Stimulated activated CD4-positive, alpha-beta T cell treated with anti-CD3 and anti-CD28 coated beads, Interleukin-2, amount 100 ng/mL, for 24 hours (primary cell): ENCODE measurements at places on chromosomes 4 and X.

DNA sequence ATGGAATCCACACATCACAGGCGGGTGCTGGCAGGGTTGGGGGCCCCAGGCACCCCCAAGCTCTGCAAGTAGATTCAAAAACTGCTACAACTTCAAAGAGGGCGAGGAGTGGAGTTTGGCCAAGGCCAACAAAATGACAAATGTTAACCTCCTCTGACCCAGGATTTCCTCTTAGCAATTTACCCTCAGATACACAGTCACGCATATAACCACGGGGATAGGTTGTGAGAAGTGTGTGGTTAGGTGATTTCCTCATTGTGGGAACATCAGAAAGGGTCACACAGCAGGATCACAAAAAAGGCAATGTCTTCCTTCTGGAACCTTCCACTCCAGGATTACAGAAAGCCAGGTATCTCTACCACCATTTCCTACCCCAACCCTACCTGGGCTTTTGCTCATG lies 62.4 kb downstream of the C4orf50 start:
- no peak for DNase-seq

- DNase-seq, result no peak
Observed at GRCh38 chr4:140529434-140529833, 5.5 kb downstream of the ELMOD2 start.

DNA sequence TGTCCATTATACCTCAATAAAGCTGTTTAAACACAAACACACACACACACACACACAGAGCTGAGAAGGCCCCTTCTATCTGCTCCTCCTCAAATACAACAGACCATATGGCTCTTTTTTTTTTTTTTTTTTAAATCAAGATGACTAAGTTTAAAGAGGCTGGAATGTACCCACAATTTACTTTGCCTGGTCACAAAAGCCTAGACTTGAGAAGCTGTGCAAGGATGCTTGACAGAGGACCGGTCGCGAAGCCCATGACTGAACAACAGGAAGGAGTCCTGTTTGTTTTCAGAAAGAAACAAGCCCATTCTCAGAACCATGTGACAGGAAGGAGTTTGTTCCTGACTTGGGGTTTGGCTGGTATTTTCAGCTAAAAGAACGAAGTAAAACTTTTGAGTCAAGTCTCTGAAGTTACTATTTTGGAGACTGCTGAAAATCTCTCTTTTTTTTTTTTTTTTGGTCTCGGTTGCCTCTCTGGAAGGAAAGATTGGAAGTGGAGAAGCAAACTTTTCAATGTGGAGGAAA lies 650.9 kb upstream of the TENM3 start:
- no peak for DNase-seq

DNA sequence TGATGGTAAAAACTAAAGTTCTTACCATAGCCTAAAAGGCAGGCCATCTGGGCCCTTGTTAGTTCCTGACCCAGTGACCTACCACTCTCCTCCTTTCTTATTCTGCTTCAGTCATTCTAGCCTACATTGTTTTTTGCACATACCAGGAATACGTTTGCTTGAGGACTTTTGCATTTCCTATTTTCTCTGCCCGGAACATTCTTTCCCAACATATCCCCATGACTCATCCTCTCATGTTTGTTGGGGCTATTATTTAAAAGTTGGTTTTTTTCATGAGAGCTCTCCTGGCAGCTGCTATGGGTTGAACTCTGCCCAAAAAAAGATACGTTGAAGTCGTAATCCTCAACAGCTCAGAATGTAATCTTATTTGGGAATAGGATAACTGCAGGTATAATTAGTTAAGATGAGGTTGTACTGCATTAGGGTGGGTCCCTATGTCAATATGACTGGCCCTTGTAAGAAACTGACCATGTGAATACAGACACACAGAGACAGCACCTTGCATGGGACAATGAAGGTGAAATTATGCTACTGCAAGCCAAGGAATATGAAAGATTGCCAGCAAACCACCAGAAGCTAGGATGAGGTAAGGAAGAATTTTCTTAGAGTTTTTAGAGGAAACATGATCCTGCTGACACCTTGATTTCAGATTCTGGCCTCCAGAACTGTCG lies 138.3 kb upstream of the PDHA2 start:
- no peak for DNase-seq

- DNase-seq, result no peak
Observed at GRCh38 chrX:118904218-118904617, 70.2 kb upstream of the LONRF3 start.

DNA sequence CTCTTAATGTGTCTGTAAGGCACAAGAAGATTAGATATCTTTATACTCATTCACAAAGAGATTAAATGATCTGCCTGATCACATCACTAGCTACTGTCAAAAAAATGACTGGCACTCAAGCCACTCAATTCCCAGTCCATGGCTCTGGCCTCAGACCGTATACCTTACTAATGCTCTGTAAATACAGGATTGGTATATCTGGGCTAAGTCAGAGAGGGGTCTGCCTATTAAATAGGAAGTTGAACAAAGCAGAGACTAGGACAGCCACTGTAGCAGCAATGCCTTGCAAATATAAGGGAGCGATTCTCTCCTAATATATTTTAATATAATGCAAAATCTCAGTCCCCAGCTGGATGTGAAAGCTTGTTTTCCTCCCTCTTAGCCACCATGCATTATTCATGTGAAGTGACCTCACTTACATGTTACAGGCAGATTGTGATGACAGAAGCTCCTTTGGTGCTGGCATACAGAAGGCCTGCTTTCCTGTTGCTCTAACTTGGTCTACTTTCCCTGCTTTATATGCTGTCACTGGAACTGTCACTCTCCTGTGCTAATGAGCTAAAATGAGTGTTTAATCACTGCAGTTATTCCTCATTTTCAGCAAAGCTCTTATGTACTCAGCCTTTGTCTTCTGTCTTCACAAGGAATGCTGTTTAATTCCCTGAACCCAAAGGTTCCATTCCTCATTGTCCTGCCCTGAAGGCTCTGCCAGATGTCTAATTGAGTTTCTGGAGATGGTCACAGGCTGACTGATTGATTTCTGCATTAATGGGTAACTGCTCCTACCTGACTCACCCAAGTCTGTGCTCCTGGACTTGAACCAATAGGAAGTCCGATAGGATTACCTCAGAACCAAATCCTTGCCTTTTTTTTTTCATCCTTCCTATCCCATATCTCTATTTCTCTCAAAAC lies 578.2 kb downstream of the KLHL13 start:
- DNase-seq, result no peak

GRCh38 chr4:169099771-169100180 lies 89.7 kb upstream of the CBR4 start:
- no peak for DNase-seq

GRCh38 chr4:6345096-6345830 lies 75.6 kb downstream of the WFS1 start:
- DNase-seq, result no peak

DNA sequence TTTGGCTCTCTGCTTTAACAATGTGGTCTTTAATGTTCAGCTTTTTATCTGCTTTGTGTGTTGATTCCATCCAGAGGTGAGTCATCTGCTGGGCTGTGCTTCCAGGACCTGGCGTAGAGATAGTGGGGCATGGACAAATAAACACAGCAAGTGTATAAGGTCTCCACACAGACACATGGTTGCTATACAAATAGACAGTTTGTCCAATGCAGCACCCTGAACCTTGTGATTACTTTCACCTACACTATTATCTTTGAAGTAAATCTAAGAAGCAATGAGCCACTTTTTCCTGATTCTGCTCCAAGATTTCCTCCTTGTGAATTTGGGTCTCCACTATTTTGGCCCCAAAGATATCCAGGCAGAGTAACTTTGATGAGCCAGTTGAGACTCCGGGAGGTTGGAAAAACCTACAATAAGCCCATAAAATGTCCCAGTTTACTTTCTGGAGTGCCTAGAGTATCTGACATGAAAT lies 12.1 kb downstream of the PPARGC1A start:
- no peak for DNase-seq

DNA sequence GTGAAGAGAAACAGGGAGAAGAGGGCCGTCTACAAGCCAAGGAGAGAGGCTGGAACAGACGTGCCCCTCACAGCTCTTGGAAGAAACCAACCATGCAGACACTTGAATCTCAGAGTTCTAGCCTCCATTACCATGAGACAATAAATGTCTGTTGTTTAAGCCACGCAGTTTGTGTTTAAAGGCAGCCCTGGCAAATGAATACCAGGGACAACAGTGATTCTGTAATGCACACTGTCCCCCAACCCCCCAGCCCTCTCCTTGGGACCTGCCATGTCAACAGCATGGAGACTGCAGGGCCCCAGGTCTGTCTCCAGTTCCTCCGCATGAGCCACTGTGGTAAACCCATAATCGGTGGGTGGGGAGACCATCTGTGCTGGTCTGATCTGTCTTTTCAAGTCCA lies 348.0 kb upstream of the KLF3 start:
- DNase-seq, result no peak

DNA sequence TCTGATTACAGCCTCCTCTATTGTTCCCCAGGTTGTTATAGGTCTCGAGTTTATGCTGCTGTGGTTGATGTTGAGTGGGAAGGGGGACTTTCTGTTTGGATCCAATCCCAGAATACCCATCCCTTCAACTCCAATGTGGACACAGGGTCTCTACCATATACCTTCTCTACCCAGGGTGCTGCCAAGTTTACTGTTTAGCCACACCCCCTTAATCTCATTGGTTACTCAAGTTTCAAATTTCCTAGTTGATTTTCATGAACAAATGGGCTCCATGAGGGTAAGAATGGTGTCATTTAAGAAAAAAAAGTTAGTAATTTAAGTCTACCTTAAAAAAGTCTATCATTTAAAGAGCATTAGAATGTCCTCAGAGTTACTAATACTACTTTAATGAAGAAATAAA lies 3.6 kb upstream of the SPP1 start:
- no peak for DNase-seq

GRCh38 chr4:36427696-36428095 lies 146.3 kb downstream of the DTHD1 start:
- no peak for DNase-seq

DNA sequence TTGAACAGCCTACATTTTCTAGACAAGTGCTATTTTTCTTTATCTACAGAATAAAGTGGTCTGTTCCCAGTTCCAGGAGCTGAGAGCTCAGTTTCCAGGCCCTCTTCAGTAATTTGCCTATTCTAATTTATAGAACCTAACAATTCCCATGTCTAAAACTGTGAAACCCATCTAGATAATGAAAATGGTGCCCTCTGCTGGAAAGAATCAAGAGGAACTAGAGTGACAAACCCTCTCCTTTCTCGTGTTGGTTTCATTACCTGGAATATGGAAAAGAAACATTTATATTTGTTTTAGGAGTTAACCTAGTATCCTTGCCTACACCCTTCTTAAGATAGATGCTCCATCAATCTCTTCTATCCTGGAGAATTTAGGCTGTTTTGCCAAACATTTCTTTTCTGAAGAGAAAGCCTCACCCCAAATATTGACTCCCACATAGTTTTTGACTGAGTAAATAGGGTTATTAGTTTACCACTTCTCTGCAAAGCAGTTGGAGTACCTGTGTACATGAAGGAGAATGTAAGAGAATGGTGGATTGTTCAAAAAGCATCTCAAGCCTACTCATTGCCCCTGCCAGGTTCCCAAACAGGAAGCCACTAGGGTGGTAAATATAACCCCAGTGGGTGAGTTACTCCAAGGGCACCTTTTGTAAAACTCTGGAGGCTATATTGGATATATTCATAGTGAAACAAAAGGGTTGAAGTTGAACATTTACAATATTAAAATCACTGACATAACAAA lies 121.6 kb downstream of the RASL11B start:
- DNase-seq, result no peak

DNA sequence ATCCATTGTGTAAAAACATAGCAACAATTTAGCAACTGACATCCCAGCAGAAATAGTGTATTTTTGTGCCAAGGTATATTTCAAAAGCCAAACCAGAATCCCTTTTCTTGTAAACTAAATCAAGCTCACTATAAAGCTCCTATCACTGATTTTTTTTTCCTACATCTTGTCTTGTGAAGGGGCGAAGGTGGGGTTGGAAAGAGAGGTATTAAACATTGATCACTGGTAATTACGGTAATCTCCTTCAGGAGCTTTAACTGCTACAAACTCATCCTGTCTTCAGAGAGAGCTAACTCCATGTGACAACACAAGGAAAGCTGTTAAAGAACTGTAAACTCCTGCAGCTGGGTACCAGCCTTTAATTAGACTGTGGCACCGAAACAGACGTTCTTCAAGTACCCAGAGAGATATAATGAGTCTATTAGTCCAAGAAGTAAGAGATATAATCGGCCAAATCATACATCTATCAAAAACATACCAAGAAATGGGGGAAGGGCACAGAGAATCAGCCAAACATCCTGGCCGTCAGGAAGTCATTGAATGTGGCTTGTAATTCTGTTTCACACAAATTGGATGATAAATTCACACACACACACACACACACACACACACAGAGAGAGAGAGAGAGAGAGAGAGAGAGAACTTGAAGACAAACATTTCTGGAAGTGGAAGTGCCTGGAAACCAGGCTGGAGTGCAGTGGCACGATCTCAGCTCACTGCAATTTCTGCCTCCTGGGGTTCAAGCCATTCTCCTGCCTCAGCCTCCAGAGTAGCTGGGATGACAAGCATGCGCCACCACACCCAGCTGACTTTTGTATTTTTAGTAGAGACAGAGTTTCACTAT lies 111.9 kb upstream of the PPARGC1A start:
- DNase-seq, result no peak

DNA sequence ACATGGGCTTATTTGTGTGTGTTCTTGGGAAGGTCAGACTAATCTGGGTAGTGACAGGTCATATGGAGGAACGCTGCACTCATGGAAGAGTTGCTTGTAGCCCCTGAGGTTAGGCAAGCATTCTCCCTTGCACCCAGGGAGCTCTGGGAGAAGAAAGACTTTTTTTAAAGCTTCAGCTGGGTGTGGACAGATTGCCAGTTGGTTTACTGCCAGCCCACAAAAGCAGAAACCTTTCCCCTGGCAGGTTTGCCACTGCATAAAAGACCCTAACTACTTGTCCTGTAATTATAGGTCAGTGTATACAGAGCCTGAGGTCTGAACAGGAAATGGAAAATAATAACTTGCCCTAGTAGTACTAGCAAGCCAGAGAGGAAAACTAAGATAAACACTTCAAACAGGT lies 7.4 kb upstream of the NFKB1 start:
- DNase-seq, result no peak

DNA sequence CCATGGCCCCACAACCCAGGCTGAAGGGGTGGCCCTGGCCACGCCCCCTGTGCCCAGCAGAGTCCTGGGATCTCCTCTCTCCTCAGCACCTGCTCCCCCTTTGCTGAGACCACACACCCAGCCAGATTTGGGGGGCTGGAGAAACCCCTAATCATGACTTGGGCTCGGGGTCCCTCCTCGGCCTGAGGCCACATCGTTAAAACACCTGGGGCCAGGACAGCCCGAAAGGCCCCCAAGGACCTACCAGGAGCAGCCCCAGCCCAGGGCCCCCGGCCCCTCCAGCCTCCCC lies 116.7 kb downstream of the FAM53A start:
- no peak for DNase-seq

DNA sequence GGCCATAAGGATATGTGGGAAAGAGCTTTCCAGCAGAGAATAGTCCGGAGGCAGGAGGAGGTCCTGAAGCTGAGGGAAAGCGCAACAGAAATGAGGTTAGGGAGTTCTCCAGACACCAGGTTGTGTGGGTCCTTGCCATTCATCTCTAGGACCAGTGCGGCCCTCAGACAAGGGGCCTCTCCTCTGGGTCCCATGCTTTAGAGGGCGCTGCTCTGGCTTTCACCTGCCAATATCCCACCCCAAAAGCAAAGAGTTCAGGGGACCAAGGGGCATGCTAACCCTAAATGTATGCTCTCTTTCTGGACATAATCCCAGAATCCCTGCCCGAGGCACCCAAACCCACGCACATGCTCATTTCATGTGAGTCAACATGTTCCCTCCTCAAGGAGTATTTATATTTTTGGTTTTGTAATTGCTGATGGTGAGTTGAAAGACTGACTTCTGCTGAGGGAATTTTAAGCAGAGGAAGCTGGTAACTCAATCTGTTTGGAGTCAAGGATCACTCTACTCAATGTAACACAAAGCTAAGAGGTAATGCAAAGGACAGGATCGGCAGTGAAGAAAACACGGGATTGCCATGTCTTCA lies 14.8 kb downstream of the RPL34 start:
- DNase-seq, result no peak
